ENCODE measurements at places on chromosomes 2 and 18.

DNA sequence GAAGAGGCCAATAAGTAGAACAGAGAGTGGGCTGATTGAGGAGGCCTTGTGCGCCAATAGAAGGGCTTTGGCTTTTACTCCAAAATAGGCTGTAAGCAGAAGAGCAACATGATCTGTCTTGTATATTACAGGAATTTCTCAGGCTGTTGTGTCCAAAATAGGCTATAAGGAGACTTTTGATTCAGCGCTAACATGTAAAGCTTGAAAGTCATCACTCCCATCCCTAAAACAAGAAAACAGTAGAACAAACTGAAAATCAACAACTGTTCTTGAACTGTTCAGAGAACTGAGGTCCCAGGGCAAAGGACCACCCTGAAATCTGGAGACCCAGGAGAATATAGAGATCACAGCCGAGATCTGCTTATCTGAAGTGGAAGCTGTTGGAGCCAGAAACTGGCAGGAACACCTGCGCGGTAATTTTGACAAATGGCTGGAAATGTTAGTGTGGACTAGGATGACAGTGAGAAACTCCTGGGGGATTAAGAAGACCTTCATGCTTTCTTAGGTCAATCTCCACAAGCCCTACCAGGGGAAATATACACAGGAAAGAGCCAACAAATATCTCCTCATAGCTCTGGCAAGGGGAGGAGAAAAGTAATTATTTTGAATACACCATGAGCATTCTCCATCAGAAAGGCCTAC, 258.6 kb downstream of the RBM43 start:
- no peaks in the 10 kb centered on the region for H3K27me3 ChIP-seq
- no peak overlapping the region for H3K27ac ChIP-seq
- no peaks in the 10 kb centered on the region for H3K36me3 ChIP-seq
- no peak overlapping the region for H3K4me3 ChIP-seq

GRCh38 chr2:177262092-177262491, 2.4 kb downstream of the NFE2L2 start:
- DNase-seq, result no peak
- peak overlapping the region; percentile 90 for H3K27ac ChIP-seq
- H3K4me1 ChIP-seq, result peaks cover 22% of the 10 kb centered on the region
- no peaks in the 10 kb centered on the region for H3K27me3 ChIP-seq
- H3K36me3 ChIP-seq, result peaks cover 16% of the 10 kb centered on the region

DNA sequence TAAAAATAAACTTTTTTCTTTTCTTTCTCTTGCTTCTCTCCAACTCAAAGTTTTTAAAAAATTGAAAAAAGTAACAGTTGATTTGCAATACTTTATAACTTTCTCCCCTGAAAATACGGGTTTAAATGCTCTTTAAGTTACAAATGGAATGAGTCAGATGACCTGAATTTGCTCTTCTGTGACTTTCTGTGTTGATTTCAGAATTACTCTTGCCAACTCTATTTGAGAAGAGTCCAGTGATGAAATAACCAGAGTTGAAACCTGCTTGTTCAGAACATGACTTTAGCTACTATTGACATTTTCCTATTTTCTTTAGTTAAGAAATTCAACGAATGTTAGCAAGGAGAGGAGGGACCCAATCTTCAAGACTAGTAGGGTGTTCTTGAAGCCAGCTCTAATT, 146.1 kb upstream of the ZSWIM2 start:
- DNase-seq, result peak; percentile 57
- no peaks in the 10 kb centered on the region for H3K27me3 ChIP-seq
- no peak overlapping the region for H3K4me3 ChIP-seq

GRCh38 chr18:74396171-74397169, 60.6 kb downstream of the DIPK1C start:
- H3K27me3 ChIP-seq, result peaks cover 43% of the 10 kb centered on the region
- no peak for DNase-seq
- H3K4me1 ChIP-seq, result no peaks in the 10 kb centered on the region
- no peaks in the 10 kb centered on the region for H3K36me3 ChIP-seq
- no peak overlapping the region for H3K27ac ChIP-seq

GRCh38 chr2:170886386-170886785, 42.7 kb upstream of the GORASP2 start:
- H3K27ac ChIP-seq, result no peak overlapping the region
- peak; percentile 64 for DNase-seq
- H3K4me3 ChIP-seq, result no peak overlapping the region
- H3K36me3 ChIP-seq, result no peaks in the 10 kb centered on the region
- peaks cover 17% of the 10 kb centered on the region for H3K27me3 ChIP-seq
- H3K4me1 ChIP-seq, result peaks cover 24% of the 10 kb centered on the region

GRCh38 chr2:10912796-10913455, 1.2 kb downstream of the KCNF1 start:
- H3K27me3 ChIP-seq, result peaks cover 12% of the 10 kb centered on the region
- H3K4me3 ChIP-seq, result no peak overlapping the region
- no peaks in the 10 kb centered on the region for H3K36me3 ChIP-seq
- H3K27ac ChIP-seq, result no peak overlapping the region
- no peaks in the 10 kb centered on the region for H3K4me1 ChIP-seq
- no peak for DNase-seq

- no peak overlapping the region for H3K27ac ChIP-seq
- DNase-seq, result no peak
- H3K4me3 ChIP-seq, result no peak overlapping the region
These were observed 80.3 kb downstream of the EDAR start for GRCh38 chr2:108908713-108909070.

DNA sequence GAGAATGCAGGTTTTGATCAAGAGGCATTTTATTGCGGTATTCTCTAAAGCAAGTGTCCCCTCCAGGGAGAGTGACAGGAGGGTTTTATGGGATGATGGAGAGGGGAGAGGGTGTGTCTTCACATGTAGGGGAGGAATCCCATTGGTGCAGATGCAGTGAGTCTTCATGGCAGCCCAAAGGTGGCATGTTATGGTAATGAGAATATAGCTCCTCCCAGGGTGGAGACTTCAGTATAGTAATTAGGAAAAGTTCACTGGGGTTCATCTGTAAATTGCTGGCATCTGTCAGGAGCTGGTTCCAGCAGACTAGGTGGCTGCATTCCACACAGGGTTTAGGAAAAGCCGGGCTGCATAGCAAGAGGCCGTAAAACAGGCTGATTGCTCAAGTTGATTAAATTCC, 230.7 kb upstream of the CCDC68 start:
- H3K27me3 ChIP-seq, result peaks cover 17% of the 10 kb centered on the region
- no peak overlapping the region for H3K4me3 ChIP-seq
- DNase-seq, result no peak

DNA sequence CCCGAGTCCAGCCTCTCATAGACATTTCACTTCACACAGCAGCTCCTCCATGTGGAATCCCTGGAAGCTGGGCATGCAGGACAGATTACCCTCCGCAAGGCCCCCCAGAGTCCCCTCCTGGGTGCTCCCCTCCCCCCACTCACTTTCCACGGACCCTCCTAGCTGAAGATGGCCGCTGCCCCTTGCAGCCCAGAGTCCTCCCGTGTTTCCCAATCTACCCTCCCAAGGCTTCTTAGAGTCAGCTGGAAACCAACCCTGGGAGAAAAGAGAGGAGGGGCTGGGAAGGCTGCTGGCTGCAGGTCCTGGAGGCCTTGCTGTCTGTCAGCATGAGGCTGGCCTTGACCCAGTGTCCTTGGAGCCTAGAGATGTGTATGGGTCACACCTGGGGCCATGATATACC, 49.0 kb upstream of the HAAO start:
- no peak overlapping the region for H3K27ac ChIP-seq
- no peaks in the 10 kb centered on the region for H3K36me3 ChIP-seq
- no peak for DNase-seq
- no peaks in the 10 kb centered on the region for H3K27me3 ChIP-seq

DNA sequence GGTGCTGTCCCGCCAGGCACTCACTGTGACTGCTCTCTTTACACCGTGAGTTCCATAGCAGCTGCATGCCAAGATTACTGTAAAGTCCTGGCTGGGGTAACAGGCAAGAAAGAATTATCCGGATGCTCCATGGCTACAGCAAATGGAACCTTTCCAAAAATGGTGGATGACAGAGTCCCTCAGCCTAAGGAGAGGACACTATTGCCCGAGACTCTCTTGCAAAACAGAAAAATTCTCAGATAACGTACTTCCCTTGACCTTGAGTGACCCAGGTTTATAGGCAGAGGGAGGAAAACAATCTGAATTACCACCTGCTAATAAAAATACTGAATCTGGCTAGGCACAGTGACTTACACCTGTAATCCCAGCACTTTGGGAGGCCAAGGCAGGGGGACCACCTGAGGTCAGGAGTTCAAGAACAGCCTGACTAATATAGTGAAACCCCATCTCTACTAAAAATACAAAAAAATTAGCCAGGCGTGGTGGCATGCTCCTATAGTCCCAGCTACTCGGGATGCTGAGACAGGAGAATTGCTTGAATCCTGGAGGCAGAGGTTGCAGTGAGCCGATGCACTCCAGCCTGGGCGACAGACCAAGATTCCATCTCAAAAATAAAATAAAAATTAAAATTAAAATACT, 4.5 kb downstream of the CYS1 start:
- H3K27me3 ChIP-seq, result peaks cover 64% of the 10 kb centered on the region
- no peak for DNase-seq
- H3K27ac ChIP-seq, result no peak overlapping the region
- H3K4me3 ChIP-seq, result no peak overlapping the region

- no peak overlapping the region for H3K4me3 ChIP-seq
- H3K27ac ChIP-seq, result no peak overlapping the region
- H3K27me3 ChIP-seq, result no peaks in the 10 kb centered on the region
These were observed 455.0 kb upstream of the ST6GAL2 start for GRCh38 chr2:107340955-107341354.

DNA sequence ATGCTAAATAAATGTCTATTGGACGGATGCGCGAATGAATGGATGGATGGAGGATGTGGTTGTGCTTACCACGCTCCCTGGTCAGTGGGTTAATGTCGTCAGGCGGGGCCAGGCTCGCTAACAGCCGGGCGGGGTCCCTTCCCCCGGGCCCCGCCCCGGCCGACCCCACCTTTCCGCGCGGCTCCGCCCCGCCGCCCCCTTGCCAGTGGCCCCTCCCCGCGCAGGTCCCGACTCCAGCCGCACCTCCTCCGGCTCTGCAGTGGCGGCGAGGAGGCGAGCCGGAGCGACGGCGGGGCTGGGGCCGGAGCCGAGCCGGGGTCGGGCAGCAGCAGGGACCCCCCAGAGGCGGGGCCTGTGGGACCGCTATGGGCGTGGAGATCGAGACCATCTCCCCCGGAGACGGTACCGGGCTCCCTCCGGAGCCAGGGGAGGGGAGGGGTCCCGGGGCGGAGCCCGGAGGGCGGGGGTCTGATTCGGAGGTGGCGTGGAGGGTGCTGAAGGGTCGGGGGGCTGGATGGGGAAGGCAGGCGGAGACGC, at the start of gene FKBP1B:
TSS of gene FKBP1B (plus strand) at position 257 of the 537 bp plus-strand sequence. CDS start at position 366, 109 bp downstream.
- H3K36me3 ChIP-seq, result peaks cover 5% of the 10 kb centered on the region
- no peak within 1 kb of the TSS for H3K27ac ChIP-seq
- H3K4me1 ChIP-seq, result peaks cover 24% of the 10 kb centered on the region
- H3K4me3 ChIP-seq, result no peak within 1 kb of the TSS
- no peaks in the 10 kb centered on the region for H3K27me3 ChIP-seq

GRCh38 chr2:203706403-203706802, at the start of gene CD28:
TSS of gene CD28 (plus strand) at chr2:203706639. CDS start at chr2:203706697, 58 bp downstream.
- no peaks in the 10 kb centered on the region for H3K27me3 ChIP-seq
- no peak within 1 kb of the TSS for H3K27ac ChIP-seq
- no peak for DNase-seq
- no peak within 1 kb of the TSS for H3K4me3 ChIP-seq

DNA sequence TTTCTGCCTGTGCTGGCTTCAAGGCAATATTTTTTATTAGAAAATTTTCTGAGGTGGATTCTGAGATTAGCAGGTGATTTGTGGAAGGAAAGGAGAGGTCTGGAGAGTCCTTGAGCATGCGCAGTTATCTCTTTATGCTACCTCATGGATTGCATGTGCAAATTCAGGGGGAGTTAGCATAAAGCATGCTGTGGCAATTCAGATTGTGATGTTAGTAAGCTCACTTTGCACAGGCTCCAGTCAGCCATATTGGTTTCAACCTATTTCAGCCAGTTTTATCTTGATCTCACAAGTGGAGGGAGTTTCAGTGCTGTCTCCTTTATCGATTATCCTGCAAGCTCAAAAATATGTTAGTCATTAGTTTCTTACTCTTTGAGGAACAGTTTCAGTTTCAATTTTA, 2012.3 kb upstream of the PIK3C3 start:
- H3K4me3 ChIP-seq, result no peak overlapping the region
- peaks cover 12% of the 10 kb centered on the region for H3K4me1 ChIP-seq
- no peak for DNase-seq

DNA sequence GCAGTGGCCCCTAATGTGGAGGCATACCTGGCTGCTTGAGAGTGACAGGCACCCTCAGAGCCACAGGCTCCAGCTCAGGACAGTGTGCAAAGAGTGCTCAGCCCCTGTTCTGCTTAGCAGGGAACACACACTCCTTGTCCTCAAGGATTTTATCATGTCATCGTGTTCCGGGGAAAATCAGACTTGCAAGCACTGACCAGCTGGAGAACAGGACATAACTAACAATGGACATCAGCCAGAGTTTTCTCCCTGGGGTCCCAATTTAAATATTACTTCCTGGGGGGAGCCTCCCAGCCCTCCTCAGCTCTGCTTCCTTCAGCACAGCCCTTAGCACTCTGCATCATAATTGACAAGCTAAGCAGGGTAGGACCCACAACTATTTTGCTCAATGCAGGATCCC, 175.4 kb upstream of the ACAA2 start:
- no peak overlapping the region for H3K4me3 ChIP-seq
- H3K27me3 ChIP-seq, result no peaks in the 10 kb centered on the region
- H3K27ac ChIP-seq, result no peak overlapping the region
- no peaks in the 10 kb centered on the region for H3K4me1 ChIP-seq
- no peak for DNase-seq
- H3K36me3 ChIP-seq, result no peaks in the 10 kb centered on the region

DNA sequence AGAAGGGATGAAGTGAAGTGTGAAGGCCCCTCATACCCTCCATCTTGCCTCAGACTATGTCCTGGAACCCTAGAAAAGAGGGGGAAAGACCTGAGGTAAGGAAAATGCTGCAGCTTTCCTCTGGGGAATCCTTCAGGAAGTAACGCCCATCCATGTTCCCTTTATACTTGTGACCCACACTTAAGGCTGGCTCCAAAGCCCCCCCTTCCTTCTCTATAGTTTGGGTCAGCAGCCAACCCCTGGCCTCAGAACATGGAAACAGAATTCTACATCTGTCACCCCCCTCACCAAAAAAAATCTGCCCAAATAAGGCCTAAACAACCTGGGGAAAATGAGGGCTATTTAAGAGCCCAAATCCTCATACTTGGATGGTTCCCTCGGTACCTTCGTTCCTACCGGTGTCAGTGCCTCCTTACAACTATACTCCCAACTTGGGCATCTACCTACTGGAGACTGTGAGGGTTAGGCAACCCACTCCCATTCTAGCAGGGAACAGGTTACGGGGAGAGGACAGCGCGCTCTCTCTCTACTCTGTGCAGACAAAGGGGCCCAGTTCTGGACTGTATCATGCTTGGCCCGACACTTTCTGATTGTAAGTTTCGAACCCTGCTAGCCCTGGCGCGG, 689 bp downstream of the OST4 start:
- H3K36me3 ChIP-seq, result peaks cover 36% of the 10 kb centered on the region
- H3K4me1 ChIP-seq, result peaks cover 15% of the 10 kb centered on the region
- DNase-seq, result no peak

GRCh38 chr2:15638720-15639119, 47.1 kb downstream of the DDX1 start:
- peaks cover 27% of the 10 kb centered on the region for H3K36me3 ChIP-seq
- H3K4me3 ChIP-seq, result no peak overlapping the region
- DNase-seq, result no peak
- no peak overlapping the region for H3K27ac ChIP-seq
- H3K27me3 ChIP-seq, result no peaks in the 10 kb centered on the region

Measured in MCF 10A (cell line).